ENCODE measurements at places on chromosomes 1 and 21.

DNA sequence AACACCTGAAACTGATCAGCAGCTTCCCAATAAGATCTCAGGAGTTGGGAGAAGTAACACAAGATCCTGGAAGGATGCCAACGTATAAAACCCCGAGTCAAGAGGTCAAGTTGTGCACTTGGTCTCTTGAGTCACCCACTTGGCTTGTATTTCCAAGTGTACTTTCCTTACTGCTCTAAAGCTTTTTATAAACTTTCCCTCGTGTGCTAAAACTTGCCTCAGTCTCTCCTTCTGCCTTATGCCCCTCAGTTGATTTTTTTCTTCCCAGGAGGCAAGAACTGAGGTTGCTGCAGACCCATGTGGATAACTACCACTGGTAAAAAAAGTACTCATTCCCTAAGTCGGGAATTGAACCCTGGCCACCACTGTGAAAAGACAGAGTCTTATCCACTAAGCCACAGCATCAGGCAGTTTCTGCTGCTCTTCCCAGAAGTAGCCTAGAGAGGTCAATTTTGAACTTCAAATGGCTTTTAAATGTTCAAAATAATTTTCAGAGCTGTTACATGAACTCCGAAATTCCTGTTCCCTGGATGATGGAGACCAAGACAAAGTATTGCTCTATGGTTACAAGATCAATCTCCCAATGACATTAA is 28.9 kb downstream of the ITLN2 start:
- no peak for DNase-seq

- no peak for DNase-seq
Measured at GRCh38 chr1:224317383-224318045, 12.5 kb downstream of the NVL start.

GRCh38 chr1:91894036-91894761 is 8.2 kb upstream of the TGFBR3 start:
- no peak for DNase-seq

DNA sequence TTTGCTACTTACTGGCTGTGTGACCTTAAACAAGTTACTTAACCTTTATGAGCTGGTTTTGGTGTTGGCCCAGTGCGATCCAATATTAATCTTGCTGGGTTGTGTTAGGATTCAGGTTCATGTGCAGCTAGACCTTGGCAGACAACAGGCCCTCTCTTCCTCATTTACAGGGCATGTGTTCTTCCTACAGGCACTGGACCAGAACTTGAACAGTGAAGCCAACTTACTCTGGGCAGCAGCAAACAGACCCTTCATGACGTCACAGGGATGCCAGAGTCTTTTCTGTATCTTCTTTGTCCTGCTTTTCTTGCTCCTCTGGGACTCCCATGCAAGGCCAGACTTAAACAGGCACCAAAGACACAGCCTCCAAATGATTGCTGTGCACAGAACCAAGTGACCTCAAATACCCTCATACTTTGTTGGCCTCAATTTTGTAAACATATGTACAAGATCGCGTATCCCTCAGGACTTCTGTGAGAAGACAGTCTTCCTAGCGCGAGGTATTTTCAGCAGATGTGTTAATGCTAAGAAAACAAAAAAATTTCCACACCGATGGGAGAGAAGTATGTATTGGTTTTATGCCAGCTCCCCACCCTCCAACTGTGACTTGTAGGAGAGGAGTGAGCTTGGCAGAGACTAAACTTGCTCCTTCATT is 73.7 kb downstream of the URB2 start:
- no peak for DNase-seq

DNA sequence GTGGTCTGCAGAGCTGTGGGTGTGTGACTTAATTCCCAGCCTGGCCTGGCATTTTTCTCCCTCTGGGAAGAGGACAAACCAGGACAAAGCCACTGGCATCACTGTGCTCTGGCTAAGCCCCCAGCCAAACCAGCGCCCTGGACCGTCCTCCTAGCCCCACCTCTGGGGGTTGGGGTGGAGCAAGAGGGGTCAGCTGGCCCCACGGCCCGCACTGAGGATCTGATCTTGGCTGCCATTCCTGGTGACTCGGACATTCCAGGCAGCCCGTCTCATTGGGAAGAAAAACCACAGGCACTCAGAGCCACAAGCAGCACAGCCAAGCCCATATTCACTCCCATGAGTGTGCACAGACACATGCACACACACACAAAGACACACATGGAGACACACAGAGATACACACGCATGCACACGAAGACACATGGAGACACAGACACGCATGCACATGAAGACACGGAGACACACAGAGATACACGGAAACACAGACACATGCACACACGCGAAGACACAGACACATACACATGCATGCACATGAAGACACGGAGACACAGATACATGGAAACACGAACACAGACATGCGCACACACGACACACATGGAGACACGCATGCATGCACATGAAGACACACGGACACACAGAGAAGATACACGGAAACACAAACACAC is 2.3 kb upstream of the MXRA8 start:
- no peak for DNase-seq

GRCh38 chr1:5595531-5596170 is 396.6 kb downstream of the NPHP4 start:
- DNase-seq = no peak

- no peak for DNase-seq
Measured at GRCh38 chr1:219480011-219480410, 132.9 kb downstream of the ZC3H11B start.

- no peak for DNase-seq
Measured at GRCh38 chr1:54764922-54765561, 719 bp upstream of the PARS2 start.

DNA sequence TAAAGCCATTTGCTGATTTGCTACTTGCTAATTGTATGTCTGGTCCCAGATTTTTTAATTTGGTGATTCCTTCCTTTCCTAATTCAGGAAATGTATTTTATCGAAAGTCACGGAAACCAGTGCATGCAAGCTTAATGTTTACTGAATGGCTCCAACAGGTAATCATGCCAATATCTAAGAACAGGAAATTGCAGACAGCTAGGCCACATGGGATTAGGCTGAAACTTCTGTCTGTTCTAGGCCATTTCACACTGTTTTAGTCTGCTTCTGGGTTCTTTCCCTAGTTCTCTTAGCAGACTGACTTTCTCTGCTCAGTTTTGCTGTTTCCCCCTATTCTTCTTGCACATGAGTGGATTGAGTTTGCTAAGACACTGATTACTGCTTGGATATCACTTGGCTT is 111.4 kb downstream of the NTNG1 start:
- no peak for DNase-seq

- no peak for DNase-seq
Measured at GRCh38 chr1:67684526-67685066, 405 bp upstream of the GADD45A start.

DNA sequence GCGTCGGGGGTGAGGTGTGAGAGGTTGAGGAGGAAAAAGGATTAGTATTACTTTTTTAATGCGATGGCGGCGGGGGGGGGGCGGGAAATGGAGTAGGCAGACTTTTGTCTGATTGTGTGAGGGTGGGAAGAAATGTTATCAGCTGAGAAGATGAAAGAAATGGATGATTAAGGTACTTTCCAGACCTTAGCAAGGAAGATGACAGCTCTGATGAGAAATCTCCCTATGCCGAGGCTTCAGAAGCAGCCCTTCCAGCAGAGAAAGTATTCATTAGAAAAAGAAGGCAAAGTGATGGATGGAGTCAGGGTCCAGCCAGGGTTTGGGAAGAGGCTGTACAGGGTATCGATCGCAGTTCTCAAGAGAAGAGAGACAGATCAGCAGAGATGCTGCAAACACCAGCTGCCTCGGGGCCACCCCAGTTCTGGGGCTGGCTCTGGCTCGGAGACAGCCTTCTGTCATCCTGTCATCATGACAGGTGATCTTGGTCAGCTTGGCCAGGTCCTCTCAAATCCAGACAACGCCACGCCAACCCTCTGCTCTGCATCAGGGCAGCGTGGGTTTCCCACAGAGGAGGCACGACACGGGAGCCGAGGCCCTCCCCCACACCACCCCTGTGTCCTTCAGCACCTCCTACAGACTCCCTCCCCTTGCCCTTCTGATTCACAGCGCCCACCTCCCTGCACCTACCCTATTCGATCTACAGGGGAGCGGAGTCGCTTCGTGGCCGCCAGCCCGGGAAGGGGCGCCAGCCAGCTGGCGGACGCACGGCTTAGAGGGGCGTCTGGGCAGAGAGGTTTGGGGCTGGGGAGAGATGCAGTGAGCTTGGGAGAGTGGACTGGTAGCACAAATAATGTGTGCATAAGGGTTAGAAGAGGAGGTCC is 674 bp upstream of the ATXN7L2 start:
- no peak for DNase-seq

DNA sequence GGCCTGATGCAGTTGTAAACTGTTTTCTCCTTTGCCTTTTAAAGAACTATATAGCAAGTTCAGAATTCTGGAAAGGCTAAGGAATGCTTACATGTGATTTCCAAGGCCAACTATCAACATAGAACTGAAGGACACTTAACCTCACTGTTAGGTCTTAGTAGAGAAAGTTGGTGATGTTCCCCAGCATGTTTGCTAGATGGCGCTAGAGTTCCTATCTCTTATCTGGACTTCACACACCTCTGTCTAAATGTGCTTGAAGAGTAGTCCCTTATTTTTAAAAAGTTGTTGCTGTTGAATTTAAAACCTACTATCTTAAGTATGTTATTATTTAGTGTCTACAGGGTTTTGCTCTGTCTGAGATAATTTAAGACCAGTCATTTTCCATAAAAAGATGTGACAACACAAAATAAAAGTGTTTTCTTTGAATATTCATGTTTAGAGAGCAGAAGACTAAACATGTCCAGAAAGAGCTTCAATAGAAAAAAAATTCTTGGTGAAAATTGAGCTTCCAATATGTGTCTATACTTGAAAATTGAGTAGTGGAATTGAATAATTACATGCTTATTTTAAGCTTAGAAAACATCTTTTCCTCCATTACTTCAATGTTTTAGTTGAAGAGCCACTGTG is 237.3 kb downstream of the S1PR1 start:
- no peak for DNase-seq

- no peak for DNase-seq
Measured at GRCh38 chr1:25018110-25018735, 88.1 kb upstream of the RUNX3 start.

GRCh38 chr1:8340448-8340847 is 22.5 kb downstream of the SLC45A1 start:
- no peak for DNase-seq

DNA sequence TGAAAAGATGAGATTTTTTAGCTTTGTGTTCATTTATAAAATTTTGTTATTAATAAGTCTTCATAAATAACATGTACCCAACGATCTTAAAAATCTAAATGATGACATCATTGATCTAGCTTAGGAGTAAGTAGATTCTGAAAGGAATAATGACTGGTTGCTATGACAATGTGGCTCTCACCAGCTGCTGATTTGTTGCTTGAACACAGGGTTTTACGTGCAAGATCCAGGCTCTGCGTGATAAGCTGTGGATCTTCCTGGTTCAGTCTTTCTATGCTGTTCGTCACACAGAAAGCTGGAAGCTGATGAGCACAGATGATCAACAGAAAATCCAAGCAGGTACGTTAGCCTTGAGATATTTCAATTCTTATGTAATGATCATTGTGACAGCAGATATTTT is 49.1 kb upstream of the C1orf146 start:
- DNase-seq = no peak

DNA sequence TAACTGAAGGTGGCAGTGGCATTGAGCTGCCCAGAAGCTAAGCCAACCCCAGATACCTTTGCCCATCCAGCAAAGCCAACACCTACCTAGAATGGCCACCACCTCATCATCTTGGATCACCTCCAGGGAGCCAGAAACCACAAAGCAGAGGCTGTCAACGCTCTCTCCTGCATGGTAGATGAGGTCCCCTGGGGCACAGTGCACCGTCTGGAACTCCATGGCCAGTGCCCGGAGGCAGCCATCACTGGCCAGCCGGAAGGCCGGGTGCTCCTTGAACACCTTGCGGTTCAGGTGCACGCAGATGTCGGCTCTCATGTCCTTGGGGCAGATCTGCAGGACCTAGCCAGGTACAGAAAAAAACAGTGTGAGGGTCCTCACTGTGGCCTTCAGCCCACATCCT is 336.5 kb downstream of the KCNH1 start:
- DNase-seq = no peak

- DNase-seq = no peak
Measured at GRCh38 chr1:113055570-113055969, 17.4 kb upstream of the LRIG2 start.

DNA sequence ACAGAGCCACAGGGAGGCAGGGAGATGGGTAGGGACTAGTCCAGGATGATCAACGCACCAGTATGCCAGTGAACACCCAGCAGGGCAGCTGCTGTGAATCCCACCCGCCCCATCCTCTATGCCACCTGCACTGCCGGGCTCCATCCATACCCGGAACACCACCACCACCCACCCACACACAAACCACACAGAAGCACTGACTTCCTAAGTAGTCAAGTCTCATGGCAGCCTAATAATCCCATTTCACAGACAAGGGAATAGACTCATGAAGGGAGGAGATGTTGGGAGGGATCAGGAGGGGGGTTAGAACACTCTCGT is 6.3 kb downstream of the DRAXIN start:
- DNase-seq = no peak

DNA sequence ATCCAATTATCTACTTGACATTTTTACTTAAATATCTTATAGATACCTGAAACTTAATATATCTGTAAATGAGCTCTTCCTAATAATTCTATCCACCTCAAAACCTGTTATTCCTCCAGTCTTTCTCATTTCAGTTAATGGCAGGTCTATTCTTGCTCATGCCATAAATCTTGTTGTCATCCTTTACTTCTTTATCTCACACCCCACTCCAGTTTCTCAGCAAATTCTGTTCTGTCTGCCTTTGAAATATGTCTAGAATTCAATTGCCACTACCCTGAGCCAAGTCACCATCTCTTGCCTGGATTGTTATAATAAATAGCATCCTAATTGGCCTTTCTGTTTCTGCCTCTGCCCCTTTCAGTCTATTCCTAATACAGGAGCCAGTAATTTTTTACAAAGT is 105.8 kb downstream of the MAN1A2 start:
- DNase-seq = no peak

DNA sequence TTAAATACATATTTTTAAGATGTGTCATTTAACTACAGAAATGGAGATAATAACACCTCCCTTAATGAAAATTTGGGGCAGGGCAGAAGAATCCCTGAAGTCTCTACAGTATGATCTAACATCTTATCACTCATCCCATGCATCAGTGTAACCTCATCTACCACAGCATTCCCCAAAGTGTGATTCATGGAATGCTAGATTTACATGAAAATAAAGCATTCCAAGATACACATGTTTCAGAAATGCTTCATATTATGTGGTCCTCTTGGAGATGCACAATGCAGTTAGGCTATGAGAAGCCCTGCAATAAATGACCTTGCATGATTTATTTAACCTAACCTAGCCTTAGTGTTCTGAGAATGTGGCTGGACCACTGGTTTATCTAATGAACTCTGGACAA is 166.9 kb upstream of the SYT6 start:
- DNase-seq = no peak
